ENCODE measurements at places on chromosomes 7 and 10.

DNA sequence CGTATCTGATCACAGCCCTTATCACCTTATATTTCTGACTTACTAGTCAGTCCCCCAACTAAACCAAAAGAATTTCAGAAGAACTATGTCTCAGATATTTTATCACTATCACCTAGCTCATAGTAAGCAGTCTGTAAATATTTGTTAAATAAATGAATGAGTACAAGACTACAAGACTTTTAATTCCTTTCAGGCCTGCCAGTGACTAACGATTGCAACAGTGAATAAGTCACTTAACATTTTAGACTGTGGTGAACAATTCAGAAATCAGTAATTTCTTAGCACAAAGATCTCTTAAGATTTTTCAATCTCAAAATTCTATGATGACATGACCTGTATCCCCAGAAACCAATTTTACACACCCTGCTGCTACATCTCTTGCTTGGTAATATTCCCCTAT, 162.2 kb downstream of the IMMP2L start:
- DNase-seq = no peak

DNA sequence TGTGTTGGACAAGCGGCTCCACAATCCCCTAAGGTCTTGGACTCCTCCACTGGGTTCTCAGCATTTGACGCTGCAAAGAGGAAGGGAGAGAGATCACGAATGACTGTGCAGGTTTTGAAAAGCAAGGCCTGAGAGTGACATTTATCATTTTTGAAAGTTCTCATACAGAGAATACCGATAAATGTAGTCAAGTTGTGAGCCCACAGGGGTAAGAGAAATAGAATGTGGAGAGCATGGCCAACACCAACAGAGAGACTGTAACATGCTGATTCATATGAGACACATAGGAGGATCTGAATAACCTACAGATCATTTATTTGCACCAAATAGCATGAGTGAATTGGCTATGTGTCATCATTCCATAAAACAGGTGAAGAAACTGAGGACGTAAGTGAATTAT, 230.5 kb upstream of the MBL2 start:
- DNase-seq = no peak

DNA sequence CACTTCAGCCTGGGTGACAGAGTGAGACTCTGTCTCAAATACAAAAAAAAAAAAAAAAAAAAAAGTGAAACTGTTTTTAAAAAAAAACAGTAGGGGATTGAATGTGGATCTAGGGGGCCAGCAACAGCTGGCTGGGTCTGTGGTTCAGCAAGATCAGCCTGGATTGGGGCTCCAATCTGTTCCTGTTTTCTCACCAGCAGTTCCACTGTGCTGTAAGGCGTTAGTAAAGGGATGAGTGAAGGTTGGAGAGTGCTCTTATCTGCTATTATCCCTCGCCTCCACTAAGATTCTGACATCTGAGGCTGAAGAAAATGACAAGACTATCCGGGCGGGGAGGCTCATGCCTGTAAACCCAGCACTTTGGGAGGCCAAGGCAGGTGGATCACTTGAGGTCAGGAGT, 41.6 kb upstream of the GTF2IRD1 start:
- DNase-seq = no peak

DNA sequence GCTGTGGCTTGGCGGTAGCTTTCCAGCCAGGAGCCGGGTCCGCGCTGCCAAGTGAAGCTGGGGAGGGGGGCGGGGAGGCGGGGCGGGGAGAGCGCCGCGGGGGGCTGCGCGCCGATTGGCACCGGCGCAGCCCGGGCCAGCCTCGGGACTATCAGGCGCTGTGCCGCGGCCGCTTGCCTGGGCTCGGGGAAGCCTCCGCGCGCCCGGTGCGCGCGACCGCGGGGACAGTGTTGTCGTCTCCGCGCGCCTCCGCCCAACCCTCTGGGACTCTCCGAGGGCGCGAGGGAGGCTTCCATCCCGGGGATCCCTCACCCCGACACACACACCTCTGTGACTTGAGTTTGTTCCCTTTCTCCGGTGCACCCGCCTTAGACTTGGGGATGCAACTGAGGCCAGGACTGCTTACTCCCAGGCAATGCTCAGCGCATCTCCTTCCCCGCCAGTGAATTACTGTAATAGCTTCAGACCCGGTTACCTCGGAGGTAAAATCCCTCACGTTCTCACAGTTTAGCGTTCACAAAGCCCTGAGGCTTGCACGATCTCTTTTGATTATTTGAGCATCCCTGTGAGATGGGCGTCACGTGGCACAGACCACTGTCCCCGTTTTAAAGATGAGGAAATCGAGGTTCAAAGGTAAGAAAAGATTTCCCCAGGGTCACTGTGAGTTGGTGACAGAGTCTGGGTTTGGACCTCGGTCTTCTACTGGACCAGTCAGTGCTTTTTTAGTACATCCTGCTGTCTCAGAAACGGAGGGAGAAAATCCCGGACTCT, at the start of gene NKX1-2:
Gene NKX1-2 (minus strand): TSS at position 24 of the 771 bp plus-strand sequence. CDS start 92 bp downstream, outside the sequence.
- no peak for DNase-seq

DNA sequence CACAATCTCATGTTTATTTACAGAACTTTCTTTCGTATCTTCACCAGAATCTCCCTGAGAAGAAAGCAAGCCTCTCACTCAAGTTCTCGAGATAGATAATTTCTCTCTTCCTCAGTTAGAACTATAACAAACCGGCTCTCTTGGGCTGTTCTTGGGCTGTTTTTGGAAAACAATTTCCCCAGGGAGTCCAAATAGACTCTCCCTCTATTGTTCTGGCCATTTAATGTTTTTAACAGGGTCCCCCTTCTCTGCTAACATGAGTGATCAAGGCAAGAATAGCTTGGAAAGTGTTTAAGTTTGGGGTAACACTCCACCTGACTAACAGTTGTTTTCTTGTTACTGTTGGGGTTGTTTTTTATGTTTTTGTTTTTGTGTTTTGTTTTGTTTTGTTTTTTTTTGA, 64.8 kb upstream of the UCN3 start:
- DNase-seq = no peak

DNA sequence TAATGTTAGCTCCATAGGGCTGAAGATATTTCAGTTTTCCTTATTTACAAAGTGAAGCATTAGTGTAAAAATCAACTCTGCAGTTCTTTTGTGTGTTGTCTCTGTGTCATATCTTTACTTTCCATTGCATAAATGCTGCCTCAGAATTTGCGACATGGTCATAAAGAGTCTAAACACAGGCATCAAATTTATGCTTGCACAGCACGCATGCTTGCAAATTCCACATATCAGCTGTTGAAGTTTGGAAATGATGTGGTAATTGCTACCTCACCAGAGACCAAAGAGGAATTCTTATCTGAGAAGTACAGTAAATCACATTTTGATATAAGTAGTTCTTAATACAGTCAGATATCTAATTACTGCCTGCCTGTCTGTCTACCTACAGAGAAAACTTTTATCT, 348.2 kb upstream of the GRM3 start:
- DNase-seq = no peak

DNA sequence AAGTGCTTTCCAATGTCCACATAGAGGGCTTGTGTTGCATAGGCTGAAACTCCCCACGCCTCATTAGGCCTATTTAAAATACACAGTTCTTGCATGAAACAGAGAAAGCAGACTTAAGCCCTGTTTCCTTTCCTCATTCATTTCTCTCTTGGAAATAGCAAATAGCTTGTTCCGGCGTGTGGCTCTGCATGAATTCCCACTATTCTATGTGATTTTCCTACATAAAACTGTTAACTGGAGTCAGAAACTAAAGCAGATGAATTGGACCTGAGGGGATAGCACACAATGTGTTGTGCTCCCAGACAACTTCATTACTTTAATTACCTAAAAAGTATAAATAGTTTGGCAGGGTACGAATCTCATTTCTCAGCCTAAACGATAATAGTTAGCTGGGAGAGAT, 981.5 kb downstream of the SORCS1 start:
- DNase-seq = no peak

DNA sequence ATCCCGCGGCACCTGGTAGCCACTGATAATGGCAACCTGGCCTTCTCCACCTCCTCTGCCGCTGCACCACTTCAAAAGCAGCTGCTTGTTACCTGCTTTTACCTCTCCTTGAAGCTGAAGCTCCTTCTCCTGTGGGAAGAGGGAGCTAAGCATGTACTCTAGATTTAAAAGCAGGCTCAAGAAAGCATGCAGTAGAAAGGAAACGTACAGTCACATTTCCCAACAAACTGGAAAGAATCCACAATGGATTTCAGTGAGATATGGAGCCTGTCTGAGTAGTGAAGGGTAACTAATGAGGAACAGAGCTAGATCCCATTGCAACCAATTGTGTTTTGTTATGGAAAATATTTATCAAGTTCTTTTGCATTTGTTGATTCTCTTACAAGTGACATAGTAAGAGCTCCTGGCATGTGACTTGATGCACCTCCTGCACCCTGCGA, 457.4 kb upstream of the GALNT17 start:
- DNase-seq = no peak

GRCh38 chr7:15016315-15016667, 113.7 kb upstream of the DGKB start:
- DNase-seq = no peak

DNA sequence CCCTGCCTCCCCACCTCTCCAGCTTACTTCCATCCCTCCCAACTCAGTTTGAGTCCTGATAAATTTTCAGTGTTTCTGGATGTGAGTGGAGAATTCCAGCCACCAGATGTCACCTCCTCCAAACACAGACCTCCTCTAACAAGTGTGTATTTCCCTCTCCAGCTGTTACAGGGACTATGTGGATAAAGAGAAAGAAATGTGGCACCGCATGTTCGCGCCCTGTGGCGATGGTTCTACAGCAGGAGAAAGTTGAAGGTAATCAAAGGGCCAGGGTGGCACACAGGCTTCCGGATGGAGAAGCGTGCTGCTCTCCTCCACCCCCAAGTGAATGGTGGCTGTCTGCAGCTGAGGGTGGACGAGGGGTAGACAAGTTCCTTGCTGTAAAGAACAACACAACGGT, 14.7 kb downstream of the FKBP6 start:
- DNase-seq = no peak

GRCh38 chr7:99379043-99379577, 4.6 kb downstream of the ARPC1B start:
- DNase-seq = peak; percentile 59

GRCh38 chr7:50806143-50806542, 23.4 kb upstream of the GRB10 start:
- DNase-seq = no peak

DNA sequence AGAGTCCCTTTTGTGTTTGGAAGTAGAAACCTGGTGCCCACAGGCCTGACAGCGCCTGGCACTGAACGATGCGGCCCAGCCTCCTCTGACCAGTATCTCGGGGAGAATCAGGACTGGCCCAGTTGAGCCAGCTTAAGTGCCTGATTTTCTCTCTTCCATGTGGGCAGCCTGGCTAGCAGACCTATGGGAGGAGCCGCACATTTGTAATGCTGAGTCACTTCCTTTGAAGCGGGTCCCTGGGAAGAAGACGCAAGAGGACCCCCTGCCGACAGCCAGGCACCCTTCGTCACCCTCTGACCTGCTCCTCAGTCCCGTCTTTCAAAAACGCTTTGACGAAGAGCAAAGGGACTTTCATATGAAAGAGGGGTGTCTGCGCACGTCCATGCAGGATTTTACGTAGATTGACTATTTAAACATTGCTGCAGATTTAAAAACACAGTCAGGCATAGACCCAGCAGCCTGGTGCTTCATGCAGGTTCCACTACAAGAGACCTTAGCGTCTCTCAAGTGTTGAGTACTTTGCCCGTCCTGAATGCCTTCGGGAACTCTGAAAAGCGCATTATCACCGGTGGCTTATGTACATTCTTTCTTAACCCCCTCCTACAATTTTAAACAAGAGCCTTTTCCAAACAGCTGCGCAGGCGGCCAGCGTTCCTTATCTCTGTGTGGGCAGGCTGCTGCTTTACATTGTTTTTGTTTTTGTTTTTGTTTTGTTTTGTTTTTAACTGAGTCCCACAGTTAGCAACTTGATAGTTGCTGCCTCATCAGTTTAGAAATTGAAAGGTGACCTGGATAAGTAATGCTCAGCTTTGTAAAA, 36.5 kb upstream of the AP5Z1 start:
- DNase-seq = peak; percentile 71

- DNase-seq = no peak
Measured at GRCh38 chr10:98433371-98433770, 13.4 kb downstream of the HPS1 start.

DNA sequence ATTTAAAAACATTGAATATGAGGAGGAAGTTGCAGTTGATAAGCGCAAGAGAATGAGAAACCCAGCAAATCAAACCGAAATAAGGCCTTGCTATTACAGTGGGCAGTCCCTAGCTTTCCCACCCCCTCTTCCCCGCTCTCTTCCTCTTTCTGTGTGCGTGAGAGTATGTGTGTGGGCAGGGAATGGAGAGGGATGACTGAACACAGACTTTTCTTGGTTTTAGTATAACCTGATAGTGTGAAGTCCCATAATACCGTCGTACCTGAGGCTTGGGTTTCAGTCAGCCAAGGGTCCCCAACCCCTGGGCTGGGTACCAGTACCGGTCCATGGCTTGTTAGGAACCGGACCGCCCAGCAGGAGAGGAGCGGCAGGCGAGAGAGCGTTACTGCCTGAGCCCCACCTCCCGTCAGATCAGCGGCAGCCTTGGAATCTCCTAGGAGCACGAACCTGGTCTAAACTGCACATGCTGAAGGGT, 255.3 kb downstream of the CELF2 start:
- no peak for DNase-seq

DNA sequence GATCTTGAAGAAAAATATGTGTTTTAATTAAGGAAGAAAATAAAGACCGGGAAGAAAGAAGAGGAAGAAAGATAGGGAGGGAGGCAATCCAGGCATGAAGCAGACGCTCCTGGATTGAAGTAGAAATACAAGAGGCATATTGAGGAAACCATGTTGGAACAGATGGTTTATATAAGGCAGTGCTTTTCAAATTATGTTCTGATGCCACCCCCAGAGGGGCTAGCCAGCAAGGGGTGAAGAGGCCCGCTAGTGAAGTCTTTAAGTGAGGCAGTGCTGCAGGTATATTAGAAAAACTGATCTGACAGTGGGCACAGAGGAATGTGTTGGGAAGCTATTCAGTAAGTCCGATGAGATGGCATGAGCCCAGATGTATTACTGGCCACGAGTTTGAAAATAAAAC, 40.1 kb downstream of the REEP3 start:
- DNase-seq = no peak

- DNase-seq = no peak
Measured at GRCh38 chr10:116765648-116766081, 23.3 kb upstream of the HSPA12A start.

DNA sequence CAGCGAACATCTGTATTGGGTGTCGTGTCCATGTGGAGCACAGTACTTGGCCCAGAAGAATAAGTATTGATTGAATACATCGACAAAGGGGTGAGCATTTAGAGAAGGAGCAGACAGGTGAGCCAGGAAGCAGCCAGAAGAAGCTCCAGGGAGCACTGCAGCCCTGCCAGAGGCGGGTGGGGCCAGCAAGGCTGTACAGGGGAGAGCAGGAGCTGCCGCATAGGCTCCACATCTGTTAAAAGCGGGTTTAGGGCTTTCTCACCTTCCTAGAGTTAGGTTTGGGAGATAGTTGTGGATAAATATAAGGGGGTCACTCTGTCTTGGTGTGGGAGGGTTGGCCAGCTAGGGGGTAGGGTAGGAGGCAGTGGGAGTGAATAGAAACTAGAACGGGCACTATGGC, 1.3 kb upstream of the CPA1 start:
- DNase-seq = no peak

DNA sequence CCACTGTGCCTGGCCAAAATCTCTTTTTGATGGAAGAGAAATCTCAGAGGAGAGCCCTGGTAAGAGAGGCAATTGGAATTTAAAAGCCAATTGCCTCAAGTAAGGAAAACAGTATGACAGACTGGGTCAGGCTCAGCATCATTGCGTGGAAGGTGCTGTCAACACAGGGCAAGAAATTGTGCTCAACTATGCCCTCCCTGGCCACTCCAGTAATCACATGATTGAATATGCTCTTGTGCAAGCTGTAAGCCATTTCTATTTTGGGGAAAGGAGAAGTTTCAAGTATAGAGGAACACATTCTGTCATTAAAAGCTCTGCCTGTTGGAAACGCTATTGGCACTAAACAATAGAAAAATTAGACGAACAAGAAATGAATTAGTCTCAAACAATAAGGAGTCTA, 1127.7 kb downstream of the REEP3 start:
- DNase-seq = peak; percentile 11

Data from CMK (cell line).